B cell (primary cell): ENCODE measurements at places on chromosomes 3 and 15.

- no peak for DNase-seq
Measured at GRCh38 chr15:64653757-64654156, 121.6 kb downstream of the RBPMS2 start.

DNA sequence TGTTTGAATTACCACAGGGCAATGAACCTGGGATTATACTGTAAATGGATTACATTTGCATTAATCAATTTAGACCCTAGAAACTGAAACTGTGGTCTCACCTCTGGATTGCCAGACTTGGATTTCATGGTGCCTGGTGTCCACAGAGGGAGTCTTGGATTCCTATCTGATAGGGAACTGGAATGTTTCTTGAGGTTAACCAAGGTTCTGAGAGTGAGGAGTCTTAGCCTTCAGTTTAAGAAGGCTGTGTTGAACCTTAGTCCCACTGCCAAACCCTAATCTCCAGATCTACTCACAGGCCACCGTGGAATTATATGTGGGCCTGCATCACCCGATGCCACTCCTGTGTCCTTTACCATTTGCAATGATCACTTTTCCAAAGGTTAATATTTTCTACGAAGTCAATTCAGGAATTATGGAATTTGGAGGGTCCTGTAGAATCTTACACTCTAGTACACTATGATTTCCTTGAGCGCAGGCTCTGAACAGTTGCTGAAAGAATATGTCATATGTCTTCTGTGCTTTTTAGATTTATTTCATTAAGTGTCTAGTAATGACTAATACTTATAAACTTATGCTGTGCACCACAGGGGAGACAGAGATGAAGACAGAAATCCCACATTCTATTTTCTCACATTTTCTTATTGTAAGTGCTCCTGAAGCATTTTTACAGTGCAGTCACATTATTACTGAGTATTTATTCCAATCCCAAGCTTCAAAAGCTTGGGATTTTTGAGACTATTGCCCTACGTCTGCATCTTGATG, 87.9 kb downstream of the EFL1 start:
- no peak for DNase-seq

- no peak for DNase-seq
Measured at GRCh38 chr15:34726406-34727100, 28.2 kb downstream of the GJD2 start.

DNA sequence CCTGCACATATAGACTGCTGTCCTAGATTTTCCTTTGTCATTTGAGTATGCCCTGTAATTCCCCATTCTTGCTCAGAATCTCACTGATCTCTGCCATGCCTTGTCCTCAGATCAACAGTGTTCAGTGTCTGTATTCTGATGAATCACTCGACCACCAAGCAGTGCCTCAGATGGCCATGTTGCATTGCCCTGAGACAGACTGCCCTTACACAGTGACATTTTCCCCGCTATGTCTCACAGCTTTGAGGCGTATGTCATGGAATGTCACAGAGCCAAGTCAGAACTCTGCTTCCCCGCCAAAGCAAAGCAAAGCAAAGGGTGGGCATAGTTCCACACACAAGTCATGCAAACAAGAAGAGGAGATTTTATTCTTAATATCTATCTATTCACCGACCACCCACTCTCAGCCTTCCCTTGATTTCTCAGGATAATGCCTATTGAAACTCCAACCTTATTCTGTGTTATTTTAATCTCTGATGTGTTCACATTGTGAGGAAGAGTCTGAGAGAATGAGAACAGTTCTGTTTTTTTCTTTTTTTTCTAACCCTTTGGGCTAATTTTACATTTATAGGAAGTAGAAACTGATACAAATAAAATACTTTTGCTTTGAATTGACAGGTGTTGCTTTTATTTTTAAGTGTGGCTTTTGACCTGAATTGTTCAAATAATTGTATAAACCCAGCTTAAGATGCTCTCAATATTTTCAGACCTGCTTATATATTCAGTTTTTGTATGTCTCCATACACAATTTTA, 16.9 kb upstream of the PSMD6 start:
- DNase-seq: peak; percentile 33

- DNase-seq: peak; percentile 48
Measured at GRCh38 chr15:64144565-64145281, 6.8 kb upstream of the SNX22 start.

DNA sequence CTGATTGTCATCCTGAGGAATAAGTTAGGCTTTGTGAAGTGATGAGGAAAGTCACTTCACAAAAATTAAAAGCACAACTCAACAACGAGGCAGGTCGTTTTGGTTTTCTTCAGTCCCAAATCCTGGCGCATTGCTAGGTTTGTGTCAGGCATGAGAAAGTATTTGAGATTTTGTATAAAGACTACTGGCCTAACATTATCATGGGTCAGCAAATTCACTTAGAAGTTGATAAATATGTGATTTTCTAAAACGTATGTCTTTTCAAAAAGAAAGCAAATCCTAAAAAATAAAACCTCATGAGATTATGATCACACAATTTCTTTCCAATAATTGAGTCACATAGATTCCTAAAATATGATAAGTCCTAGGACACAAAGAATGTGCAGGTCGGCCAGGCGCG, 395.8 kb upstream of the RORA start:
- DNase-seq: no peak

- DNase-seq: no peak
Measured at GRCh38 chr3:14305324-14305723, 97.1 kb upstream of the SLC6A6 start.

DNA sequence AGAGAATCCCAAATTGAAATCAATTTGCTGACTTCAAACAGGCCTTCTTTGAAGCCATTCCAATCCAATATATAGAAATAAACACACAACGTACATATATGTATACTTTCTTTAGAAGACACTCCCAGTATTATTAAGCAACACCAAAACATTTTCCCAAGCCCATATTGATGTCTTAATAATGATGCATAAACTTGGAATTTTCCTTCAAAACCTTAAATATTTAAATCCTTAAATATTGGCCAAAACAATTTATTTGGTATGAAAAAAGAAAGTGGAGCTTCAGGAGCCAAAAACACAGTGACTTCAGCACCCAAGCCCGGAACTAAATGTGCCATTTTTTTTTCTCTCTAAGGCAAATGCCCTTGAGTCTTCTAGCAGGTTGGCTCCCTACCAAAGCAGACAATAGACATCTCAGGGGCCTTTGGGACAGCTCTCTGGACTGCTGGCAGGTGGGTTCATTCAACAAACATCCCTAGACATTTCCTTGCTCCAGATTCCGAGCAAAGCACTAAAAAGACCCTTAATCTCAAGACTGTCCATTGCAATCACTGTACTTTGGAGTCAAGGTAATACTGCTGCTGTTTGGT, 384.7 kb downstream of the NTRK3 start:
- DNase-seq: no peak

- no peak for DNase-seq
Measured at GRCh38 chr3:10495003-10495402, 10.4 kb downstream of the ATP2B2 start.

- peak; percentile 71 for DNase-seq
Measured at GRCh38 chr3:172061724-172062184, 22.4 kb downstream of the FNDC3B start.

GRCh38 chr15:96340348-96340597, 9.8 kb downstream of the NR2F2 start:
- no peak for DNase-seq

GRCh38 chr15:65987100-65987499, 117.8 kb downstream of the RAB11A start:
- DNase-seq: no peak

DNA sequence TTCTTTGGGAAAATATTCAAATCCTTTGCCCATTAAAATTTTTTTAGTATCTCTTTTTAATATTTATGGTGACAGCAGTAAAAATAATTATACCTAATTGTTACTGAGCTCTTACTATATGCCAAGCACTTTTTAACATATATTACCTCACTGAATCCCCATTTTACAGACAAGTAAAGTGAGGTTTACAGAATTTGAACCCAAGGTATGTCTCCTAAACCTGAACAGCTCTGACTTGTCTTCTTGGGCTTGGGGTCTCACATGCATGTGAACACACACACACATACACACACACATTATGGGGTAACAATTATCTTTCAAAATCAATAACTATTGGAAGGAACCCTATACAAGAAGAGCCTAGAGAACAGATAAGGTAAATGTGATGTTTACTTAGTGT, 62.2 kb upstream of the ADCY5 start:
- no peak for DNase-seq

GRCh38 chr3:61580982-61581643, 19.7 kb downstream of the PTPRG start:
- no peak for DNase-seq

DNA sequence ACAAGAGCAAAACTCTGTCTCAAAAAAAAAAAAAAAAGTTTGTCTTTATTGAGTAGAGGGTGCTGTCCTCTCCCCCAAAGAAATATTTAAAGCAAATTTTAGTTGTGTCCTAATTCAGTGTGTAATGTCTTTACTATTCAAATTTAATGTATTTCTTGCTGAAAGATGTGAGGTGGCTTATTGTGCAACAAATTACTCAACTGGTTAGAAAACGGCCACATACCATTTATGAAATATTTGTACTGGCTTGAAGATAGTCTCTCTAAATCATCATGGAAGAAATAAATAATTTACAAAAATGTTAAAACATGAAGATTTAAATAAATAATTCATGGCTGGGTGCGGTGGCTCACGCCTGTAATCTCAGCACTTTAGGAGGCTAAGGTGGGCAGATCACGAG, 63.0 kb downstream of the SLTM start:
- no peak for DNase-seq

- DNase-seq: no peak
Measured at GRCh38 chr3:40366203-40367162, 20.5 kb upstream of the ENTPD3 start.

DNA sequence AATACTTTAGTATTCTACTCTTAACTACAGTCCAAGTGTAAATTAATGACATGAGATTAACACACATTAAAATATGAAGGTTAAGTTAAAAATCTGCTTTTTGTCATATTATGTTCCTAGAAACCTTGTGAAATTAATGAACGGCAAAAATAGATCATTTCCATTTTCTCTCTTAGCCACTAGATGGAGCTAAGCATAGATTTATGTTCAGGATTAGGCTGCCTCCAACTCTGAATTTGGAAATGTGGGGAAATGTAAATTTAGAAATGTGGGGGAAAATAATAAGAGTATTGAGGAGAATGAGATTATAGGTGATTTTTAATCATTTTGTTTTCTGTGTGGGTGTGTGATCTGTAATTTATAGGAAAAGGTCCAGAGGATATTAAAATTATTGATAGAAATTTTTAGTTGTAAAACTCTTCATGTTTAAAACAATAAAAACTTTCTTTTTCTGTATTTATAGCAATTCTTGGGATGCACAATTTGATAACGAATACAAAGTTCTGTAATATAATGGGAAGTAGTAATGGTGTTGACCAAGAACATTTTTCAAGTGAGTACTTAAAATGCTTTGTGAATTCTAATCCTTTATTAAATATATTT, 59.2 kb downstream of the TMOD3 start:
- DNase-seq: peak; percentile 35

DNA sequence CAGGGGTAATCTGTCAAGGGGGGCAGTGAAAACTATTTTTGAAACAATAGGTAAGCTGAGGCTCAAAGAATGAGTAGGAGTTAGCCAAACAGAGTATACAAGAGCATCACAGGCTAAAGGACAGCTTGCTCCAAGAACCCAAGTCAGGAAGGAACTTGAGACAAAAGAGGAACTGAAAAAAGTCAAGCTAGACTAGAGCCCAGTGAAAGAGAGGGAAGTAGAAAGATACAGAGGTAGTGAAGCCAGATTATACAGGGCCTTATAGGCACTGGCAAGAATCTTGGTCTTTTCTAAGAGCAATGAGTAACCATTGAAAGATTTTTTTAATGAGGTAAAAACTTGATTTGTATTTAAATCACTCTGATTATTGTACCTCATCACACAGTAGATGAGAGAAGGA, 69.9 kb downstream of the FILIP1L start:
- DNase-seq: peak; percentile 83

GRCh38 chr15:93289941-93290617, 201.1 kb upstream of the RGMA start:
- DNase-seq: no peak

GRCh38 chr15:64046421-64047153, at the start of gene DAPK2:
Gene DAPK2, minus strand, starts transcription at chr15:64046485. Its CDS starts 6,224 bp downstream, at chr15:64040261.
- DNase-seq: peak; percentile 70

DNA sequence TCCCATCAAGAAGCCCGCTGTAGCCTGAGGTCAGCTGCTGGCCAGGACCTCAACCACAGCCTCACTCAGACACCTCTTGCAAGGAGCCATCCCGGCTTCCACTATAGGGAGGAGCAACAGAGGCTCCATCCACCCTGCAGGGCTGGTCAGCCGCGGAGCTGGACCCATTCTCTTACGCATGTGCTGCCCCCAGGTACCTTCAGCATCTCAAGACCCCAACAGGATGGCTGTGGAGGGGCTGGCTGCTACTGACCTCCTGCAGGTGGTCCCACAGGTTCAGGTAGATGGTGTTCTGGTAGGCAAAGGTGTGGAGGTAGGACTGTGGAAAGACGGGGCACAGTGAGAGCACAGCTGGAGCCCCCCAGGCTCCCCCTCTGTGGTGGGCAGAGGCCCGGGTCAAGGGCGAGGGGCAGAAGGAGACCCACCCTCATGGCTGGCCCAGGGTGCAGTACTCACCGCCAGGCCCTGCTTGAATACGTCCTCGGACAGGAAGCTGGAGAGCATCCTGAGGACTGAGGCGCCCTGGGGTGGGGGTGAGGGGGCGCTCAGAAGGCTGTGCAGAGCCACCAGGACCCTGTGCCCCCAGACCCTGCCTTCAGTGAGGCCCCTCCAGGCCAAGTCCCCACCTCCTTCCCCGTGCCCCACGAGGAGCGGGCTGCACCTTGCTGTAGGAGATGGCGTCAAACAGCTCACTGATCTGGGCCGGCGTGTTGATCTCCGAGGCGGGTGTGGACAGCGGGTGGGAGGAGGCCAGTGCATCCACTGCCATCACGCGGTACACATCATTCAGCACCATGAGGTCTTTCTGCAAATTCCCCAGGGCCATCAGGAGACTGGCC, 11.4 kb downstream of the ANPEP start:
- no peak for DNase-seq

- no peak for DNase-seq
Measured at GRCh38 chr3:104846270-104846669, 520.4 kb upstream of the ALCAM start.

GRCh38 chr15:52099651-52100272, 12.8 kb downstream of the BCL2L10 start:
- DNase-seq: no peak
